Left forelimb (tissue), 1 donor: ENCODE measurements at places on chromosomes 6 and 20.

GRCh38 chr20:59559863-59560262, 44.5 kb upstream of the PHACTR3 start:
- DNase-seq = no peak

DNA sequence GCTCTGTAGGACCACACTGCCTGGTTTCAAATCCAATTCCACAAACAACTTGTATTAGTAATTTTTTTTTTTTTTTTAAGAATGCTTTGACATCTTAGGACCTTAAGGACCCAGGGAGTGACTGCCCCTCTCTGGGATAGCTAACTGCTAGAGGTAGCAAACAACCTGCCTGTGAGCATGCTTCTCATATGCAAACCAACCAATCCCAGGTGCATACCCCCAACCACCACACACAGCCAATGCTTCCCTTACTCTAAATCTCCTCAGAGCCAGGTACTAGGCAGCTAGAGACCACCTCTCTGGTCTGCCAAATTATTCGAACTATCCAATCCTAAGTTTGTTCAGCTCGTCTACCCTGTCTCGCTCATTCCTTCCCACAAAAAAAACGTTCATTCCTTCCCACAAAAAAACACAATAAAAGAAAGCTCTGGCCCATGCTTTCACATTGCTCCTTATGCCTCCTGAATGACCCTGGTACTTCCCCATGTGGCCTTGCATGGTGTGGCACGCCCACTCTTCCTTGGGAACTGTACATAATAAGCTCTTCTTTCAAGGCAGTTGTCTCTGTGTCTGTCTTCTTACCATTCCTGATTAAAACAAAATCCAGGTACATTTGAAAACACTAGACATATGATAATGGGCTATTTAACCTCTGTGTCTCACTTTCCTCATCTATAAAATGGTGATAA, 6.4 kb downstream of the SERAC1 start:
- no peak for DNase-seq

DNA sequence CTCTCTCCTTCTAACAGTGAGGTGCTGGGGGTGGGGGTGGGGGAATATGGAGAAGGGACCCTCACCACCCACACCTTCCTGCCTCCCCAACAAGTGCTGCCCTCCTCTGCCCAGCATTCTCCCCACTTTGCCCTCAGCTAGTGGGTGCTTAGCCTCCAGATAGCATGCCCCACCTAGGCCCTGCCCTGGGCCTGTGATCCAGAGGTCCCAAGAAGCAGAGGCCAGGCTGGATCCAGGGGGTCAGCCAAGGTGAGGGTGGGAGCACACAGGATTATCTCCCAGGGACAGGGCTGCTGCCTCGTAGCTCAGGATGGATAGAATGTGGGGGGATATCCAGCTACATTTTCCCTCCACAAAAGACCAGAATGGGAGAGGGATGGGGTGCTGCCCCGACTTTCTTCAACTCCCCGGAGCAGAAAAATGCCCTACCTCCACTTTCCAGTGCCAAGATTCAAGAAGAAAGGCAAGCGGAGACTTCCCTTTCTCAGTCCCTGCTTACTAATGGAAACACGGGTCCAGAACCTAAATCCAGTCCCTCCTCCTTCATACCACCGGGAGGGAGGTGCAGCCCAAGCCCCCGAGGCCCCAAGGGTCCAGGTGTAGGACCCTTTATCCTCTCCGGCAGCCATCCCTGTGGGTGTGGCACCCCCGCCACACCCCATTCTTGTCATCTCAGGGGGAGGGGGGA, 987 bp downstream of the ADISSP start:
- DNase-seq = peak; percentile 58

DNA sequence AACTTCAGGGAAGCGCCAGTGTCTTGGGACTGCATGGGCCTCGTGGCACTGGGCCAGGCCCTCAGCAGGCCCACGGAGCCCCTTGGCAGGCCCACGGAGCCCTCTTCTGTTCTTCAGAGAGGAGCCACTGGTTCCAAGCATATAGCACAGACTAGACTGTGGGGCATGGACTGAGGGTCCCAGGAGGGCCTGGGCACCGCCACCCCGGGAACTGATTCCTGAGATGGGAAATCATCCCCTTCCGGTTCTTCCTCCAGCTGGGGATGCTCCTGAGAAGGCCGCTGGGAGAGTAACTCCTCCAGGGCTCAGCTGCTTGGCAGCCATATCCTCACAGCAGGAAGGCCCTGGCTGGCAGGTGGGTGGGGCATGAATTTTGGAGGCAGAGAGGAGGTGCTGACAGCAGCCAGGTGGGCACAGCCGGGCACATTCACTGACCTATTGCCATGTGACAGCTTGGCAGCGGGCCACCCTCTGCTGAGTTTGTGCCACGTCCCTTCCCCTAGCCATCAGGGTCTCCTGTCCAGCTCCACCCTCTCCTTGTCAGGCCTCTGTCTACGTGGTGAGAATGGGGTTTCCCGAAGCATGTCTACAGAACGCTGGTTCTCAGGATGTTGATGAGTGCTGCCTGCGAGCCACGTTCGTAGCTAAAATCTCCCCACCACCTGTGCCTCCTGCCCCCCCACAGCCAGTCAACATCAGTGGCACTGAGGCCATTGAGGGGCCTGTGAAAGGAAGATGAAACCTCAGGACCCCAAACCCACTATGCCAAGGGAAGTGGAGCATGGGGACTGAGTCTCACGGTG, 152.1 kb downstream of the TAF4 start:
- no peak for DNase-seq

DNA sequence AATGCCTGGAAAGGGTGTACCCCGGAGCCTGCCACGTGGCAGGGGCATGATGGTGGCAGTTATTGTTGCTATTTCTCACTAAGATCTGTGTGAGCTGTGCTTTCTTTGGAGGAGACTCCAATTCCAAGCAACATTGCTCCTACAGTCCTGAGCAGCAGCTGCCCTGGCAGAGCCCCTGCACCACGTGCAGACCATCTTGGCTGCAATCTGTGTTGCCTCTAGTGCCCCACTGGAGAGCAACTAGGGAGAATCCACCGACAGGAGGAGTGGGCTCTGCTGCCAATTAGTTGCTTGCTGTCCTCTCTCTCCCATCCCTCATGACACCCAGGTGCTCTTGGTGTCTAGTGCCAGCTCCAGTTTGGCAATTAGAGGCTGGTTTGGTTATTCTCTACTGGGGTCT, 116.0 kb downstream of the PXDC1 start:
- no peak for DNase-seq

DNA sequence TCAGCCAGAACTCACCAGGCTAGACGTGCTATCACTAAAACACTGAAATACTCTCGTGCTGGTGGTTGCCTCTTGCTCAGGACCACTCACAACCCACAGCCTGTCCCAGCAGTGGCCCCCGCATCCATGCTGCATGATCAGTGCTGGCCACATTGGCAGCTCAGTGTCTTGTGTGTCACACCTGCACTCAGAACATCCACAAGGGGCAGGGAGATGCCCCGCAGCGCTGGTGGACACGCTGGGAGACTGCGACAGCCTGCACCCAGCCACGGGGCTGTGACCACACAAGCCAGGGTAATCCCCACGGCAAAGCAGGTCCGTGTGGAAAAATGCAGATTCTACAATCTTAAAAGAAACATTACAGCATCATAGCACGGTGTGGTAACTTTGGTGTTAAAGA, 23.9 kb upstream of the APMAP start:
- DNase-seq = no peak

DNA sequence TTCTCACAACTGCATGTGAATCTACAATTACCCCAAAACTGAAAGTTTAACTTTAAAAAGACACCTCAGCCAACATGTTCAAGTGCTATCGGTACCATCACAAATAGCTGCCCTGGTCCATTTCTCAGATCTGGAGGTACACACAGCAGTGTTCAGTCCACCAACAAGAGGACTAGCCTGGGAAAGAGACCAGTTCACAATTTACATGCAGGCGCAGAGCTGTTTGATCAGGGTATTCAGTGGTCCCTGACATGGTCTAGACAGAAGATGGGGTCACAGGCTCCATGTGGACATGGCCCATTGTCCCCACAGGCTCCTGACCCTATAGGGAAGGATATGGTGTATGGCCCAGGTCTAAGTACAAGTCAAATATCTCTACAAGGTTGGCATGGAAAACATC, 15.6 kb upstream of the TGM6 start:
- no peak for DNase-seq

DNA sequence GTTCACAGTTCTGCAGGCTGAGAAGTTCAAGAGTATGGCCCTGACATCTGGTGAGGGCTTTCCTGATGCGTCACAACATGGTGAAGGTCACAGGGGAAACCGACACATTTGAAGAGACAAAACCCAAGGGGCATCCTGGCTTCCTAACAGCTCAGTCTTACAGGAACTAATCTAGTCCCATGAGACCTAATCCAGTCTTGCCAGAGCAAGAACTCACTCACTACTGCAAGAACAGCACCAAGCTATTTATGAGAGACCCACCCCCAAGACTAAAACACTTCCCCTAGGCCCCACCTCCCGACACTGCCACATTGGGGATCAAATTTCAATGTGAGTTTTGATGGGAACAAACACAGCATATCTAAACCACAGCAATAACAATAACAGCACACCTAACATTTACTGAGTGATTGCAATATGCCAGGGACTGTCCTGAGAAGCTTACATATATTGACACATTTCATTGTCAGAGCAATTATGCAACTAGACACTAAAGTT, 46.6 kb downstream of the TPBG start:
- no peak for DNase-seq

DNA sequence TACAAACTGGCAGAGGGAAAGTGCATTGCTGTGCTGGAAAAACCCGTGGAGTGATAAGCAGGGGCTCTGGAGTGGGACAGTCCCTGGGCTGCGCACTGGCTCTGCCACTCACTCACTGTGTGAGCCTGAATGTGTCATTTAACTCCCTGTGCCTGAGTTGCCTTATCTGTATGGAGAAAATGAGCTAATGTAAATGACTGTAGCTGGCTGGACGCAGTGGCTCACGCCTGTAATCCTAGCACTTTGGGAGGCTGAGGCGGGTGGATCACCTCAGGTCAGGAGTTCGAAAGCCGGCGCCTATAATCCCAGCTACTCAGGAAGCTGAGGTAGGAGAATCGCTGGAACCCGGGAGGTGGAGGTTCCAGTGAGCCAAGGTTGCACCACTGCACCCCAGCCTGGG, 18.4 kb upstream of the RPN2 start:
- DNase-seq = no peak

DNA sequence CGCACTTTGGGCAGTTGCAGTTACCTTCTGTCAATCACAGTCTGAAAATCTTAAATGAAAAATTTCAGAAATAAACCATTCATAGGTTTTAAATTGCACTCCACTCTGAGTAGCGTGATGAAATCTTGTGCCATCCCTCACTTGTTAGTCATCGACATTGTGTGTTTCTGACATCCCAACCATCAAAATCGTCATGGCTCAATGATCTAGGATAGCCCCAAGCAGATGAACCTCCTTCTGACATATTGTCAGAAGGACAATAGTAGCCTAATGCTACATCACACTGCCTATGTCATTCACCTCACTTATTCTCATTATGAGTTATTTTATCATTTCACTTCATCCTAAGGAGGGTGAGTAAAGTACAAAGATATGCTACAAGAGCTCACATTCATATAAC, 284.8 kb downstream of the PTPRK start:
- DNase-seq = no peak

DNA sequence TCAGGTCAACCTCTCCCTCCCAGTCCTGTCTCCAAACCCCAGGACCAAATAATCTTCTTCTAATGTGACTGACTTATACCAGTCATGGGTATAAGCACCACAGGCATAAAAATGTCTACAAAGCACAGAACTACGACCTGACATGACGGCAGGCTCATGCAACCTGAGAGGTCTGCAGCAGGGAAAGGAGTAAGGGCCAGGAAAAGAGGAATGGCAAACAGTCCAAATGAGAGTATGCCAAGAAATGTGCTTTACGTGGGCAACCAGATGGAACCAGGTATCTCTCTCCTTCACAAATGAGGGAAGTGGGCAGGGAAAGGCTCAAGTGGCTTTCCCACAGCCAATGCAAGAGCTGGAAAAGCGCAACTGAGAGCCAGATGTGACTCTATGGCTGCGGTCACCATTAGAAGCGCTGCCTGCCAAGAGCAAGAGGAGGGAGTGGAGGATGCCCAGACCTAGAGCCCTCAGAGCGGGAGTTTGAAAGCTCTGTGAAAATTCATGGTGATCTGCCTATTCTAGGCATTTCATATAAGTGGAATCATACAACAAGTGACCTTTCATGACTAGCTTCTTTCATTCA, 6.0 kb downstream of the APMAP start:
- DNase-seq = no peak

DNA sequence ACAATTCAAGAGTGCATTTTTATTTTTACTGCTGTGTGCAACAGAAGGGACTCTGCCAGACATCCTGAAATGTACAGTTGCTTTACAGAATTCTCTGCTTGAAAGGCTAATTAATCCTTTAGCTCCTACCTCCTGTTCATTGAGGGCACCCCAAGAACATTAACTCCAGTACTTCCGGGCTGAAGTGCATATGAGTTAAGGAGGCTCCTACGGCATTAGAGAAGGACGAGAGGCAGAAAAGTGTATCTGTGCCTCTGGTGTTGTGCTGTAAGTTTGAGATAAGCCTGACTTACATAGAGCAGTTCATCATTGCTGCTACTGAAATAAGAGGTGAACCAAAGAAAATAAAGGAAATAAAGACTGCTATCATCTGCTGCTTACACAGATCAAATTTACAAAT, 609.3 kb upstream of the ADGRB3 start:
- DNase-seq = no peak

DNA sequence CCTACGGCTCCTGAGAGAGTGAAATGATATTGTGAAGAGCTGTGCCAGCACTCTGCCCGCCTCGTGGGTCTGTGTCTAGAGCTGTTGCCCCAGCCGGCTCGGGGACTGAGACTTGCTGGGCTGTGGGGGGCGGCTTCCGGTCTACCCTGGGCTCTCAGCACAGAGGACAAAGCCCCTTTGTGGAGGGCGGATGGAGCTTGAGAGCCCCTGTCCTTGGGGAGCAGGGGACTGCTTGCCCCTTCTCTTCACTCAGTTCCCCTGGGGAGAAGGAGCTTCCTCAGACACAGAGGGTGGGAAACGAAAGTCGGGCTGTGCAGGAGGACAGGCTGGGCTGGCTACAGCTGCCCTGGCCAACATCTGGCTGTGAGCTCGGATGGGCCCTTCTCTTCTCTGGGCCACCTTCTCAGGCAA, 11.0 kb downstream of the SRC start:
- no peak for DNase-seq

- DNase-seq = no peak
Measured at GRCh38 chr6:11494786-11495564, 42.6 kb upstream of the TMEM170B start.

DNA sequence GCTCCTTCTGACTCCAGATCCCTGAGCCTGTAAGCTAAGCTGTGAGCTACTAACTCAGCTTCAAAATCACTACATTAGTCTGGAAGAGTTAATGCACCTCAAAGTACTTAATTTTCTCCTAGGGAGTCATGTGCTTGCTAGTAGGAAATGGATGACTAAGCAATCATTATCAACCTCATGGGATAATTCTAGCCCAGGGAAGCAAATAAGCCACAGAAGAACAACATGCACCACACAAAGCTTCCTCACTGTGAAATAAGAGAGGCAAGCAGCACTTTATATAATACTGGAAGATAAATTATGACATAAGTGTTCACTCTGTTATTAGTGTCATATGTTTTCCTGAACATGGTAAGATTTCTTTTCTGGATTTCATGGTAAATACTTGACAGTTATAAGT, 57.9 kb upstream of the RCAN2 start:
- no peak for DNase-seq
